Gastroesophageal sphincter (tissue), 4 donors: ENCODE measurements at places on chromosomes 6 and 20. TPM values are rescaled to one million over a fixed set of nuclear protein-coding genes. Genes with fewer than 3 reads are reported as not detected.

The STK35 gene
- 19.7 TPM for total RNA-seq

- no peak for ATAC-seq
Observed at GRCh38 chr6:69841862-69842261, 24.5 kb upstream of the COL19A1 start.

DNA sequence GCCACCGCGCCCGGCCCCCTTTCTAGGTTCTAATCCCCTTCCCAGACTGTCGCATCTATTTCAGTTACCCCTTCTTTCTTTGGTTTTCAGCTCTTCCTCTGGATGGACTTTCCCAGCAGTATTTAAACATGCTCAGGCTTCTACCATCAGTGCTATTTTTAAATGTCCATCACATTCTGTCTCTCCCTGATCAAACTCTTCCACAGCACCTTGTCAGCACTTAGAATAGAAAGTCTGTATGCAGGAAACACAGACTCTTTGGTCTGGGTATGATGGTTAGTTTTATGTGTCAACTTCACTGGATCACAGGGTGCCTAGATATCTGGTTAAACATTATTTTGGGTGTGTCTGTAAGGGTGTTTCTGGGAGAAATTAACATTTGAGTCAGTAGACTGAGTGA is 297.8 kb upstream of the ECI2 start:
- ATAC-seq, result no peak

The SYNDIG1 gene
- total RNA-seq, result not detected

DNA sequence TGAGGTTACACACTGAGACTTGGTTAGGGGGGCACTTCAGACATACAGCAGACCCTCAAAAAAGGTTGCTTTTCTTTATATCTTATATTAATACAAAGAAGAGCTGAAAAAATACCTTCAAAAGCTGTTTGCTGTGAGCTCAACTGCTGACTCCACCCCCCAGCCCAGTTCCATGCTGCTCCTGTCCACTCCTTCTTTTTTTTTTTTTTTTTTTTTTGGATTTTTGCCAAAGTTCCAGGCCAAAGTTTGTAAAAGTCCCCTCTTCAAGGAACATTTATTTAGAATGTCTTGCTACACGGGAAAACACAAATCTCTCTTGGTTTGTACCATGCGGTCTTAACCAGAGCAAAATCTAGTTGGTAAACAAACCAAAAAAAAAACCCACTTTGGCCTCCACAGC is 85.3 kb upstream of the AKAP12 start:
- ATAC-seq, result no peak

GRCh38 chr6:47152666-47153403 is 110.7 kb upstream of the ADGRF1 start:
- no peak for ATAC-seq

DNA sequence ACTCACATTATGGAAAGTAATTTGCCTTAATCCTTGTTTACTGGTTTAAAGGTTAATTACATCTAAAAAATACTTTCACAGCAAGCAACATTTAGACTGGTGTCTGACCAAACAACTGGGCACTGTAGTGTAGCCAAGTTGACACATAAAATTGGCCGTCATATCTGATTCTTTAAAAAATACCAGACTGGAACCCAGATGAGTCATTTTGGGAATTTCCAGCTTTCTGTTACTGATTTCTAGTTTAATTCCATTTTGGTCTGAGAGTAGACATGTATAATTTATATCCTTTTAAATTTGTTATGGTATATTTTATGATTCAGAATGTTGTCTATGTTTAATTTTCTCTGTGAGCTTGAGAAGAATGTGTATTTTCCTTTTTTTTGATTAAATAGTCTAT is 44.1 kb downstream of the SCP2D1 start:
- no peak for ATAC-seq

The SEL1L2 gene
- total RNA-seq, result not detected
